Inflammatory macrophage treated with lipopolysaccharide for 1 hour (primary cell): ENCODE measurements at places on chromosomes 13 and 19.

DNA sequence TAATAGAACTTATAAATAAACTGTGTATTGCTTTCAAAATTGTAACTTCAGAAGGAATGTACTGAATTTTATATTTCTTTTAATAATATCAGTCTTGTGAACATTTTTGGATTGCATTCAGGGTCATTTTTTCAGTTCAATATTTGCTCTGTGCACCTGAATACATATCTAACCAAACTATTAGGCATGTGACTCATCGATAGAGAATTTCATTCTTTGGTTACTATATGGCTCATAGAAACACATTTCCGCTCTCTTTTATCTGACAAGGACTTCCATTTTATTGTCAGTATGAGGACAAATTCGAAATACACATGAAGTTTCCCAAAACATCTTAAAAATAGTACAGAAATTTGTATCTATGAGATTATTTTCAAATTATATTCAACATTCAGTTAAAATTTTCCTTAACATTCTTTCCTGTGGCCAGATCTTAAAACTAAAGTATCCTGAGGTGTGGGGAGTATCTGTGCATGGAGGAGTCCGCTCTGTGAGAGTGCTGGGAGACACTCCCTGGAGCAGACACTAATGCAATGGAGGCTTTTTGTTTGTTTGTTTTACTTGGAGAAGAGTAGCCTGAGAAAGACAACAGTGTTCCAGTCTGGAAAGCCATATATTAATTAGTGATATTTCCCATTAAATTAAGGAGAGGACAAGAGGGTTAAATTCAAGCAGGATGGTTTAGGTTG lies 483.6 kb downstream of the PCDH20 start:
- DNase-seq = no peak

DNA sequence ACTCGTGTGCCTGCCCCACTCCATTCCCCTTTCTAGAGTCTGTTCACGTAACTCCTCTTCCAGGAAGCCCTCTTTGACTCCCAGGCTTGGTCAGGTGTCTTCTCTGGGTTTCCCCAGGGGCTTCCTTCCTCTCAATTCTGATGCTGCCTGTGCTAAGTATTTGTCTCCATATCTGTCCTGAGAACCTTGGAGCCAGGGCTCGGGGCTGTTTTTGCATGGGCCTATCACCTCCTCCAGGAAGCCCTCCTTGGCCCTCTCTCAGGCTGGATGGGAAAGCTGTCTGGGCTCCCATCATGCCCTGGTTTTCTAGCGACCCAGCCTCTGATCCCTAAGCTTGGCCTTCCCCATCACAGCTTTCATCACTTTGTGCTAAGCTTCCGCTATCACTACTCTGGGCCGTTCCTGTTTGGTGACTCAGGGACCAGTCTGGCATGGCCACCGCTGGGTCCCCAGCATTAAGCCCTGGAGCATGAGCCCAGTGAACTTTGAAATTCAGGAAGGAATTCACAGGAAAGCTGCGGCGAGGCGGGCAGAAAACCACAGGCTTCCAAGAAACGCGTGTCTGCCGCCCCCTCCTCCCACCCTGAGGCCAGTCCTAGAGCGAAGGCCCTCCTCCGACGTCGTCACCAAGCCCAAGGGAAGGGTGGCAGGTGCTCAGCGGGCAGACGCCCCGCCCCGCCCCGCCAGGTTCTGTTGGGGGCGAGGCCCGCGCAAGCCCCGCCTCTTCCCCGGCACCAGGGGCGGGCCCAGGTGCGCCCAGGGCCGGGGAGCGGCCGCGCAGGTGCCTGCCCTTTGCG lies 486 bp upstream of the SPINT2 start:
- peak; percentile 82 for DNase-seq

DNA sequence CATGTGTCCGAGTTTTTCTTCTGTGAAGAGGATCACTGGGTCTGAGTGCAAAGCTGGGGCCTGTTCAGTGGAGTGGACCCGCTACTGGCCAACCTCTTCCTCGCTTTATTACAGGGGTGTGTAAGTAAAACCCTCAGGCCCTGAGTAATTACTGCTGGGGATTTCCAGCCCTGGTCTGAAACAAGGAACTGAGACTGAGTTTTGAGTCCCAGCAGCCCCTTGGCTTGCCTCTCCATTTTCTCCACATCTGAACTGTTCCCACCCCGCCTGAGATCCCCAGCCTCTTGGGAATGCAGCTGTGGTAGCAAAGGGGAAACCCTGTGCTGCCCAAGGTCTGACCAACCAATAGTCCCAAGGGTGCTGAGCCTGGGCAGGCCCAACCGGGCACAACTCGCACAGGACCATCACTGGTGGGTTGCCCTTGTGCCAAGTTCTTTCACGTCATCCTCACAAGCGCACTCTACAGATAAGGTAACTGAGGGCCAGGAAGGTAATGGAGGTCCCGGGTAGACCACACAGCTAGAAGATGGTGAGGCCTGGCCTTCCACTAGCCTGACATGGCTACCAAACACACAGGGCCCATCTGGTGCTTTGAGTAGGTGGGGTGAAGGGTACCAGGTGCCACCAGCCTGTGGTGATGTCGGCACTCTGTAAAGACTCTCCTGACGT lies 13.7 kb upstream of the SLC35E1 start:
- peak; percentile 92 for DNase-seq

DNA sequence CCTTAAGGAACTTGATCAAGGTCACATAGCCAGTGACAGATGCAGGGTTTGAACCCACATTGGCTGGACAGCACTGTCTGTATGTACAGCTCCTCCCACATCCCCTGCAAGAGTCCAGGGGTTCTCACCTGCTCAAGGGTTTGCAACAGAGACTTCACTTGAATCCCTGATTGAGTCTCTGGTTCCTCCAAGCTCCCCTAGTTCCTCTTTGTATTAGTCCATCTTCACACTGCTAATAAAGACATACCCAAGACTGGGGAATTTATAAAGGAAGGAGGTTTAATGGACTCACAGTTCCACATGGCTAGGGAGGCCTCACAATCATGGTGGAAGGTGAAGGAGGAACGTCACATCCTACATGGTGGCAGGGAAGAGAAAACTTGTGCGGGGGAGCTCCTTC lies 72.8 kb upstream of the CLDN10 start:
- peak; percentile 37 for DNase-seq

GRCh38 chr13:105033999-105034398 lies 1501.5 kb downstream of the EFNB2 start:
- DNase-seq = no peak
